GM23338 (cell line): ENCODE measurements at places on chromosomes 2 and 18. TPM values are rescaled to one million over a fixed set of nuclear protein-coding genes. Genes with fewer than 3 reads are reported as not detected.

- H3K27ac ChIP-seq = peak overlapping the region; percentile 21; the same call in 1 of the 2 replicates
- H3K36me3 ChIP-seq = peaks cover 10% of the 10 kb centered on the region; the same call in 1 of the 2 replicates
- DNase-seq = peak; percentile 39
- H3K27me3 ChIP-seq = no peaks in the 10 kb centered on the region
Observed at GRCh38 chr18:31281437-31281836, 36.5 kb upstream of the DSG1 start.

- DNase-seq = peak; percentile 41
- no peak overlapping the region for H3K4me3 ChIP-seq
- no peaks in the 10 kb centered on the region for H3K27me3 ChIP-seq
- H3K27ac ChIP-seq = no peak overlapping the region
Observed at GRCh38 chr2:135072125-135072997, 20.3 kb downstream of the RAB3GAP1 start.

- no peaks in the 10 kb centered on the region for H3K27me3 ChIP-seq
- no peaks in the 10 kb centered on the region for H3K36me3 ChIP-seq
- H3K27ac ChIP-seq = no peak overlapping the region
- no peak overlapping the region for H3K4me3 ChIP-seq
- no peaks in the 10 kb centered on the region for H3K4me1 ChIP-seq
Observed at GRCh38 chr2:183248866-183249567, 124.8 kb downstream of the NUP35 start.

DNA sequence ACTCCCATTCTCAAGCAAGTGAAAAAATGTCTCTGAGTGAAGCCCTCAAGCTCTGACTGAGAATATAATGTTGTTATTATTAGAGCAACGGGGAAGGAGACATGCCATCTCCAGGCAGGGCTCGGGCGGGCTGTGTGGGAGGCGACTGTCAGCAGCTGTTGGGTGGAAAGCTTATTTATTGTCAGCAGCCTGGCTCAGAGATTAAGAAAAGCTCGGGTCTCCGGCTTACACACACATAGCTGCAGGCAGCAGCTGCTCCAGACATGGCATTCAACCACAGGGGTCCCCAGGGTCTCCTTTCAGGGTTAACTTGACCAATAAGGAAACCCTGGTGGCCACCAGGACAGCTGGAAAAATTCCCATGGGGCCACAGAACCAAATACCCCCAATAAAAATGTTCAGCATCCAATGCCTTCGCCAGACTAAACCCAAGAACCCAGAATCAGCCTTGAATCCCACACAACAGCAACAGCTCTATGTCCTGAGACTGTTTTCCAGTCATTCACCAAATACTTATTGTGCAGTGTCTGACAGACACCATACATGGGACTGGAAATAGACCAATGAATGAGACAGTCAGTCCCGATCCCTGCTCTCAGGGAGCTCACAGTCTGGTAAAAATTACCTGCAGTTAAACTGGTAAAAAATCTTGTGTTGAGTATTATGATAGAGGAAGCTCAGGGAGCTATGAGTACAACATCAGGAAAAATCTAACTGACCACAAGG is 70.5 kb upstream of the RTN4 start:
- no peak for DNase-seq
- H3K27ac ChIP-seq = no peak overlapping the region
- H3K4me3 ChIP-seq = no peak overlapping the region

- H3K27me3 ChIP-seq = no peaks in the 10 kb centered on the region
- no peaks in the 10 kb centered on the region; the same call in 1 of the 2 replicates for H3K36me3 ChIP-seq
- H3K4me3 ChIP-seq = no peak overlapping the region
- H3K4me1 ChIP-seq = no peaks in the 10 kb centered on the region
- H3K27ac ChIP-seq = no peak overlapping the region
Observed at GRCh38 chr2:9364791-9365497, 58.4 kb downstream of the ITGB1BP1 start.

DNA sequence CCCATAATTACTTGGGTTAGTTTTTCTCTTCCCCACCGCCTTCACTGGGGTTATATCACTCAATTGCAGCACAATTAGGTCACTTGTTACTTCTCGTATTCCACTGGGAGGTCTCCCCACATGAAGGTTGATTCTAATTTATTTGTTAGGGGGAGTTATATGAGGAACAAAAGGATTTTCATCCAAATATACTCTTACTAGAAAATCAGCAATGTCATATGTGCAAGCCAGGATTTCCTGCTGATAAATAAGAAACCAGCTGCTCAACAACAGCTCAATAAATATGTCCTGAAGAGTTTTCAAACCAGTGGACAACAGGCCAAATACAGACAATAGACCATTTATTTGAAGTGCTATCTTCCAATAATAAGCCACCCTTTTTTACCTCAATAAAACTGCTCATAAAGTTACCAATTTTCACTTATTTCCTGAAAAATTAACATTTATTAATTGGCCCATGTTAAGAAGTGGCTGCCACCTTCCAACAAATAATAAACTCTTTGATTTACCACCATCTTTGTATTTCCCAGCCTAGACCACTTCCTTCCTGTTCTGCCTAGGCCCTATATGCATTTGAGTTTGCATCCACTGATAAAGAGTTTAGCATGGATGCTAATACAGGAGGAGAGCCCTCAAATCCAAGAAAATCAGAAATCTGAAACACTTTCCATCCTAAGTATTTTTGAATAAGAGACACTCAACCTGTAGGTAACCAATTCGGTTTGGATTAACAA is 184.4 kb upstream of the SLC39A10 start:
- no peaks in the 10 kb centered on the region for H3K4me1 ChIP-seq
- no peaks in the 10 kb centered on the region for H3K27me3 ChIP-seq
- H3K27ac ChIP-seq = no peak overlapping the region
- H3K36me3 ChIP-seq = no peaks in the 10 kb centered on the region

DNA sequence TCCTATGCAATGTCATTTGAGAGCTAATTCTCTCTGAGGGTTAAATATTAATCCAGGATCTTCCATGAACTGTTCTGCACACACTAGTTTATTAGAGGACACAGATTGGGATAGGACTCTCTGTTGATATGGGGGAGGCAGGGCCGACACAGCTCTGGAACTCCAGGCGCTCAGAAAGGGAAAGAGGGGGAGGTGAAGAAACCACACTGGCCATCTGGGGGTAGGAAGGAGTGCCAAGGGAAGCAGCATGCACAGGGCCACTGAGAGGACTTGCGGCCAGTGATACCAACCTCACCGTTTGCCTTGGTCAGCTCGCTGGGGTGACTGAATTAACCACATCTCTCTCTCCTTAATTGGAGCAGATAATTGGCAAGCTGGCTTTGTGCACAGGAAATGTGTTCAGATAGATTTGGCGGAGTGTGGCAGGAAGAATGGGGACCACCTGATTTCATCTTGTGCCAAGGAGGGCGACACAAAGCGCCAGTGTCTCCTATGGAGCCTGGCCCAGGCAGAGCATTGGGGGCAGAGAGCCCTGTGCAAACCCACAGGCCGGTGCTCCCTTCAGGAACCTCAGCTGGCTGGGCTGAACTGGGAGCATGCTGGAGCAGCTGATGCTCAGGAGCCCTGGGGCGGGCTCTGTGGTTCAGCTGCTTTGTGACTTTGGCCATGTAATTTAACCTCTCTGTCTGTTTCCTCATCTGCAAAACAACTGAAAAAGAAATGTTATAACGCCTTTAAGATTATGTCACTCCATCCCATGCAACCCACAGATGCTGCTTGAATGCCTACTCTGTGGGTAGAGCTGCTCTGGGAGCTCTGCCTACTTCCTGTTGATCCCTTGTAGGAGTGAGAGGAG is 114.7 kb upstream of the STON1 start:
- no peak overlapping the region for H3K4me3 ChIP-seq
- peak; percentile 21 for DNase-seq
- H3K27ac ChIP-seq = no peak overlapping the region
- no peaks in the 10 kb centered on the region for H3K36me3 ChIP-seq
- H3K4me1 ChIP-seq = peaks cover 12% of the 10 kb centered on the region

- H3K4me3 ChIP-seq = no peak overlapping the region
- H3K27ac ChIP-seq = no peak overlapping the region
- DNase-seq = peak; percentile 89
- H3K4me1 ChIP-seq = peaks cover 3% of the 10 kb centered on the region; the same call in 1 of the 2 replicates
Observed at GRCh38 chr2:141911485-141912066, 219.2 kb downstream of the LRP1B start.

DNA sequence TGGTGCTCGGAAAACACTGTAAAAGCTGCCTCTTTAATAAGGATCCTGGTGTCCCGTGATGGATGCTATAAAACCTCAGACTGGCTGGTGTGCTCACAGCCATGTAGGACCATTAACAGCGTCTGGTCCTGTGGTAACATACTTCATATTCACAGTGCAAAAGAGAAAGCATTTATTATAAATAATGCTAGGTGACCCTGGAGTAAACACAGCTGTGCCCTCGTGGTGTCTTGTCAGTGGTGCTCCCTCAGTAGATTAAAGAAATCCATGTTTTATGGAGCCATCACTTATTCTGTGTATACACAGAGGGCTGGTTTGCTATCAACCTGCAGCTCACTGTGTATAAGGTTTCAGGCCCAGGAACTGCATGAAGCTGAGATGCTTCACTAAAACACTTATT is 106.9 kb downstream of the CDK15 start:
- DNase-seq = no peak
- no peak overlapping the region for H3K4me3 ChIP-seq
- H3K36me3 ChIP-seq = no peaks in the 10 kb centered on the region
- no peak overlapping the region for H3K27ac ChIP-seq
- no peaks in the 10 kb centered on the region for H3K27me3 ChIP-seq
- H3K4me1 ChIP-seq = peaks cover 20% of the 10 kb centered on the region

GRCh38 chr2:41483226-41483625 is 564.6 kb upstream of the PKDCC start:
- DNase-seq = no peak
- no peaks in the 10 kb centered on the region for H3K36me3 ChIP-seq
- H3K27ac ChIP-seq = no peak overlapping the region
- no peaks in the 10 kb centered on the region for H3K27me3 ChIP-seq

DNA sequence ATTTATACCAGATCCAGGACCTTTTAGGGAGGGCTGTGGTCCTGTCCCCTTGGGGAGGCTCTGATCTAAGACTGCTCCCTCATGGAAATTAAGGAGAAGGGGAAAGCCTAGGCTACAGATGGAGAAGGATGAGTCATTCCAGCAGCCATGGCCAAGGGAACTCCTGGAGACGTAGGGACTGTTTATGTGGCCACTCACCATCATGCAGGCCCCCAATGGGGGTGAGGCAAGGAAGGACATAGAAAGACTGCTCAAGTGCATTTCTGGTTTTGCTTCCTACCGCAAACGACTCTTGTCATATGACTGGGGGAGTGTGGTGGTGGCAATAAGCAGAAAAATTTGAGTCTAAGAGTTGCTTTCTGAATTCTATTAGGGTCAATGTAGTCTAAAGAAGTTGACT is 54.0 kb upstream of the CYP1B1 start:
- no peaks in the 10 kb centered on the region for H3K27me3 ChIP-seq
- H3K4me1 ChIP-seq = no peaks in the 10 kb centered on the region
- DNase-seq = no peak

DNA sequence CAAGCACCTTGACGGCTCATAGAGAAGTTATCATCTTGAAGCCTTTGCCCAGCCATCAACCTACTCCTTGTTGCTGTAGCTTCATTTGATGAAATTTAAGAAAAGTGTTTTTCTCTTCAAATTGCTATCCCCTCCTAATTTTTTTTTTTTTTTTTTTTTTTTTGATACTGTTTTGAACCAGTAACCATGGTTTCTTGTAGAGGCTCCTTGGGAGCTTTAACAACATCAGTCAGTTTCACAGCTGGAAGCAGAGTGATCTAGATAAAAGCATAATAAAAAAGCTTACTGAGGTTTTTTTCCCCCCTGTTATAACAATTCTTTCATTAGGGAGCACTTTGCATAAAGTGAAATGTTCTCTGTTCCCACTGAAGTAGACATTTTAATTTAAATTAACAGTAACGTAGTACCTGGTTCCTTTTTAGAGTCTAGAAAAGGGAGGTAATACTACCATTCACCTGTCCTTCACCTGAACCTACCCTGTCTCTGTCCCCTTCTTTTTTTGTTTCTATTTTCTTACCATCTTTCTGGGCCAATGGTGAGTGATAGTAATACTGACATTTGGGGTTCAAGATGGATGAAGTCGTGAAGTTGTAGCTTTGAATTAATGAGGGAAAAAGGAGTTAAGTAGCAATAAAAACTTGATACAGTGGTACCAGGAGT is 101.5 kb downstream of the NCOA1 start:
- no peaks in the 10 kb centered on the region for H3K27me3 ChIP-seq
- no peak overlapping the region for H3K4me3 ChIP-seq
- H3K4me1 ChIP-seq = no peaks in the 10 kb centered on the region; the same call in 1 of the 2 replicates
- no peaks in the 10 kb centered on the region for H3K36me3 ChIP-seq
- peak overlapping the region; percentile 18; the same call in 1 of the 2 replicates for H3K27ac ChIP-seq
- peak; percentile 56 for DNase-seq

GRCh38 chr2:40592218-40592617 is 140.3 kb upstream of the SLC8A1 start:
- H3K27me3 ChIP-seq = no peaks in the 10 kb centered on the region
- no peaks in the 10 kb centered on the region for H3K36me3 ChIP-seq
- H3K27ac ChIP-seq = no peak overlapping the region
- no peaks in the 10 kb centered on the region for H3K4me1 ChIP-seq
- peak; percentile 54 for DNase-seq

GRCh38 chr2:223538920-223539440 is 63.2 kb downstream of the SCG2 start:
- no peak for DNase-seq
- H3K36me3 ChIP-seq = no peaks in the 10 kb centered on the region
- no peak overlapping the region for H3K27ac ChIP-seq
- no peak overlapping the region for H3K4me3 ChIP-seq

DNA sequence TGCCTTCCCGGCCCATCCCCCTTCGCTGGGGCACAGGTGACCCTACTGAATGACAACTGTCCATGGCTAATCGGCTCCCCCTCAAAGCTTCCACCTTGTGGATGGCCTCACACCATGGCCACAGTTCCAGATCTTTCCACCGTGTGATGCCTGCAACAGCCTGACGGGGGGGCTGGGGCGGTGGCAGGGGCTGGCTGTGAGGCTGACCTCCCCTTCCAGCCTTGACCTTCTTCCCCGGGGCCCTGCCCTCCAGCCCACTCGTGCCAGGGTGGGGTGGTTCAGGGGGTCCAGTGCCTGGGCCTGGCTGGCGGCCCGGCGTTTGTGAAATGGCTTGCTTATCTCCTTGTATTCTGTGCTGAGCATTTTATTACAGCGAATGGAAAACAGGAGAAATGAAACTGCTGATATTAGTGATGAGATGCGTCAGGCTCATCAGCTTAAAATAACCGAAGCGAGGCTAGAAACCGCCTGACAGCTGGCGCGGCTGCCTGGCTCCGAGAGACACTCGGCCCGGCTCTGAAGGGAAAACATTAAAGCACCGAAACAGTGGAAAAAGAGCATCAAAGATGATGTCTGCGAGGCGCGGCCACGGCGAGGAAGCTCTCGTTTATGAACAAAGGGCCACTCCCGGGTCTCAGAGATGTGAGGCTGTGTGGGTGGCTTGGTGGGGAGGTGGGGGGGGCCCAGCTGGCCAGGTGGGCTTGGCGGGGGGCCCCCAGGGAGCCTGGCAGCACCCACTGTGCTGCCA is 916 bp upstream of the PDCD1 start:
- H3K36me3 ChIP-seq = no peaks in the 10 kb centered on the region
- H3K4me3 ChIP-seq = no peak overlapping the region
- no peak overlapping the region for H3K27ac ChIP-seq
- no peak for DNase-seq
- H3K4me1 ChIP-seq = peaks cover 7% of the 10 kb centered on the region; the same call in 1 of the 2 replicates
- no peaks in the 10 kb centered on the region for H3K27me3 ChIP-seq

- peaks cover 36% of the 10 kb centered on the region for H3K4me1 ChIP-seq
- no peak overlapping the region for H3K4me3 ChIP-seq
- no peaks in the 10 kb centered on the region for H3K36me3 ChIP-seq
- no peak overlapping the region for H3K27ac ChIP-seq
- DNase-seq = no peak
Observed at GRCh38 chr18:64115881-64116280, 33.0 kb downstream of the LINC00305 start.

Gene MYCN
- 145 and 161 TPM in 2 replicates for total RNA-seq

Gene MARCHF4
- total RNA-seq = 1.1 and 1.2 TPM in 2 replicates

Gene KIF1A
- total RNA-seq = 183 and 214 TPM in 2 replicates

Gene PRKAG3
- total RNA-seq = not detected in 2 replicates

Gene TUBB6
- total RNA-seq = 282 and 329 TPM in 2 replicates

Gene SOWAHC
- 26.3 and 27.5 TPM in 2 replicates for total RNA-seq

Gene SLC19A3
- 9.1 and 12.0 TPM in 2 replicates for total RNA-seq

Gene ACYP2
- 1.1 and 2.3 TPM in 2 replicates for total RNA-seq

Gene CKAP2L
- 15.1 and 16.2 TPM in 2 replicates for total RNA-seq

Gene FAM161A
- total RNA-seq = 13.1 and 16.2 TPM in 2 replicates
